Activated naive CD8-positive, alpha-beta T cell treated with anti-CD3 and anti-CD28 coated beads for 36 hours (primary cell): ENCODE measurements at places on chromosomes 5 and 9.

- no peak for DNase-seq
Observed at GRCh38 chr9:114083666-114084065, 5.6 kb upstream of the AMBP start.

DNA sequence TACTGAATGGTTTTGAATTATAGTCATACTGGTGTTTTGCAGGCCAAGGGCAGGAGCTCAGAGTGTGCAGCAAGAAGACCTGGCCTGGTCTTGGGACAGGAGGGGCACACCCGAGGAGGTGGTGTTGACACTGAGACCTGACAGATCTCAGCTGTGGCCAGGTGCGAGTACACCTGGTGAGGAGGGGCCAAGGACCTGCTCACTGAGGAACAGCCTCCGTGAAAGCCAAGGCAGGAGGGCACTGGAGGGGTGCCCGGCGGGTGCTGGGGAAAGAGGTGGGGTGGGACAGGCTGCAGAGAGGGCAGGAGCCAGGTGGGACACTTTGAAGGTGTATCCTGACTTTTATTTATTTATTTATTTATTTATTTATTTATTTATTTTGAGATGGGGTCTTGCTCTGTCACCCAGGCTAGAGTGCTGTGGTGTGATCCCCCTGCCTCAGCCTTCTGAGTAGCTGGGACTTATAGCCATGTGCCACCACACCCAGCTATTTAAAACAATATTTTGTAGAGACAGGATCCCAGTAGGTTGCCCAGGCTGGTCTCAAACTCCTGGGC, 23.3 kb upstream of the LAMC3 start:
- no peak for DNase-seq

GRCh38 chr5:147854894-147855773, 23.4 kb upstream of the SCGB3A2 start:
- DNase-seq, result no peak

DNA sequence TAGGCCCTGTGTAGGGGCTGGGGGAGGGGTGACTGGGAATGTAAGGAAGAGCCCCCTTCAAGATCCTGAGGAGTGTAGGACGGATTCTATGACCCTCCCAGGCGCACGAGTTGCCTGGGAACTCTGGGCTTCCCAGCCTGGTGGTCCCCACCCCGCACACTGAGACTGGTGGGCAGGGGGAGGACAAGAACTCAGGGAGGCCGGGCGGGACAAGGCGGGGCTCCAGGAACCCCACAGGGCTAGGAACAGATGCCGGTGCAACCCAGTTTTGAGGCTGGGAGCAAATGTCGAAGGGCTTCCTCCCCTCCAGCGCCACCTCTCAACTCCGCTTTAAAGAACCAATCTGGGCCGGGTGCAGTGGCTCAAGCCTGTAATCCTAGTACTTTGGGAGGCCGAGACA, 1.3 kb upstream of the VDAC1 start:
- DNase-seq, result no peak

GRCh38 chr9:125831616-125832015, 84.4 kb downstream of the PBX3 start:
- DNase-seq, result no peak

- no peak for DNase-seq
Observed at GRCh38 chr5:137727623-137728022, 8.3 kb downstream of the KLHL3 start.

DNA sequence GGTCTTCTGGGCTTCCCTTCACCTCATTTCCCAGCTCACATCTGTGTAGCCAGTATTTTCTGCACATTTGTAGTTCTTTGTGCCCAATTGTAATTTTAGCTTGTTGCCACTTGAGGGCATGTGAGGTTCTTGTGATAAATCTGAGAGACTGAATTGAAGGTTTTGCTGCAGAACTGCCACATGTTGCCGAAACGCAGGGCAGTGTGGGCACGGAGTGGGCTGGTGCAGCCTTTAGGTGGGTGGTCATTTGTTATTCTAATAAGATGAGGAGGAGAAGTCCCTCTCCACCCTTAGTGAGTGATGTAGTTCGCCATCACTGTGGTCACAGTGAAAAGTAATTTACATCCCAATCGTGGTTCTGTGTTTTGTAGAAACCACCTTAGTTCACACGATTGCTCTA, 21.2 kb downstream of the OTULIN start:
- peak; percentile 62 for DNase-seq

- DNase-seq, result no peak
Observed at GRCh38 chr5:122493091-122494021, 181.3 kb downstream of the SNCAIP start.

- peak; percentile 72 for DNase-seq
Observed at GRCh38 chr9:135887585-135888050, 19.7 kb downstream of the CAMSAP1 start.

- no peak for DNase-seq
Observed at GRCh38 chr9:23120630-23121029, 674.0 kb downstream of the DMRTA1 start.

- no peak for DNase-seq
Observed at GRCh38 chr9:90301277-90301653, 341.4 kb downstream of the DIRAS2 start.

- DNase-seq, result no peak
Observed at GRCh38 chr9:113600023-113600823, 136.7 kb downstream of the RGS3 start.

GRCh38 chr5:136055612-136056309, 27.0 kb downstream of the TGFBI start:
- no peak for DNase-seq

DNA sequence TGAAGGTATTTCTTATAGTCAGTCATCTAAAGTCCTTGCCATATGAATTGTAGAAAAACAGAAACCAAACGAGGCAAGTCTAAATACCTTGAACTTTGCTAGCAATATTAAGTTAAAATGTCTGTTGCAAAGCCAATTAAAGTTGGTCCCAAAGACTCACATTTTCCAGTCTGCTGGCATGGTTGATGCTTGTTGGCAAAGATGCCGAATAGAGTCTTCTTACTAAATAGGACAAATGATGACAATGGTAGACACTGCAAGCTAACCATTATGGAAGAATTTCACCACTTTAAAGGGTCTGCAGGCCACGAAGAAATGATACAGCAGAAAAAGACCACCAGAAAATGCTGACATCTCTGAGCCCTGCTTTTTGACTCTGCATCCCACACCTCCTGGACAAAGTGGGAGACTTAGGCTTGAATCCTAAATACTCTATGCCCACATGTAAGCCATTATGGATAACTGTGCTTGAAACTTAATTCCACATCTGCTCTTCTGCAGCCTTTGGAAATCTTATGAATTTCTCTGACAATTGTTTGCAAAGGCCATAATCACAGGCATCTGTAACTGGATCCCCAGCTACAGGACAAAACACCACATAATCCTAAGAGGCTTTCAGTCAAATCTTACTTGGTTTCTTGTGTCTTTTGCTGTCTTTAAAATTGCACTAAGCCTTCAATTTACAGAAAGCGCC, 61.3 kb downstream of the LHFPL2 start:
- no peak for DNase-seq

GRCh38 chr9:112033237-112034215, 136.9 kb downstream of the UGCG start:
- no peak for DNase-seq

DNA sequence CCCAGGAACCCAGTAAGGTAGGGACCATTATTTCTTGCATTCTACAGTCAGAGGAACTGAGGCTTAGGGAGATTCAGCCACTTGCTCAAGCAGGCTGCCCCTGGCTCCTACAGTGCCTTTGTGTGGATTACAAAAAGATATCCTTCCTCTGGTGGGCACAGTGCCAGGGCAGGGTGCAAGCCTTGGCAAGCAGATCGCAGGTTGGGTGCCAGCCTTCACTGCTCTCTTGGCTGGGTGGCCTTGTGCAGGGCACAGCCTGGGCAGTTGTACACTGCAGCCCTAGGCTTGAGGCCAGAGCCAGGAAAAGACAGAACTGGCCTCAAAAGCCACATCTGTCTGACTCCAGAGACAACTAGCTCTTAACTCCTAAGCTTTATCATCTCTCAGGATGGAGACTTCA, 15.0 kb downstream of the DOCK2 start:
- no peak for DNase-seq

DNA sequence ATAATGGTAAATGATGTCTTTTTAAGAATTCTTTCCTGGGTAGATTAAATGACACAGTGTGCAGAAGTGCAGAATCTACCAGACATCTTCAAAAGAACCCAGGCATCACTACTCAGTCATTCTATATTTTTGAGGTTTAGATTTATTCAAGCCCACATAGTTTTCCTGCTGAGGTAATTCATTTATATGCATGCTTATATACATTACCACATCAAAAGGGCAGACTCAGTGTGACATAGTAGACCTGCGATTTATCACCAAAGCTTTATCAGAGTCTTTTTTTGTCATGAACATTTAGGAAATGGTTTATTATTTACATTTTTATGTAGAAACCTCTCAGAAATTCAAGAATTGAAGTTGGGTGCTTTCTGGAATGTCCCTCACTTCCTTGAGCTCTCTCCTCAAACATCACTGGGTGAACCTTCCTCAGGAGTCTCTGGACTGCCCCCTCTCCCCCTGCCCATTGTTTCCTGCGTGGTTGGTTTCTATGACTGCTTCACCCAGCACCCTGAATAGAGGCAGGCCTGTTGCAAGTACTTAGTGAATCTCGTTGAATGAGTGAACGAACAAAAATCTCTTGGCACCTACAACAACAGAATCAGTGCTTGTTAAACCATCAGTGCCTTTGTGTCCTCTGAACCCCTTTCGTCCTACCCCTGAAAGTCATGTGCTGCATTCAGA, 42.5 kb downstream of the ADAMTS16 start:
- no peak for DNase-seq

GRCh38 chr5:62100201-62100600, 205.8 kb upstream of the KIF2A start:
- no peak for DNase-seq

DNA sequence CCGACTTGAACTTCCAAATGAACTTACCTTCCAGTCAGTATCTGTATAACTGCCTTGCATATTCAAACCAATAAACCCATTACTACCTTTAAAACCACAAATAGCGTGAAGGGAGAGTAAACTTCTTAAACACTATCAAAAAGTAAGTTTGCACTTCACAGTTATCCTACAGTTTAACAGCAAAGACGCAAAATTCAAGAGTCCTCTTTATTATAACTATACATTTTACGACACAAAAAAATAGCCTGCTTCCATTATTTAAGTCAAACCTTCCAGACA, 1.8 kb downstream of the PTBP3 start:
- no peak for DNase-seq

GRCh38 chr5:41708604-41708940, 161.7 kb downstream of the OXCT1 start:
- no peak for DNase-seq

- no peak for DNase-seq
Observed at GRCh38 chr9:295576-295975, 80.9 kb downstream of the DOCK8 start.

DNA sequence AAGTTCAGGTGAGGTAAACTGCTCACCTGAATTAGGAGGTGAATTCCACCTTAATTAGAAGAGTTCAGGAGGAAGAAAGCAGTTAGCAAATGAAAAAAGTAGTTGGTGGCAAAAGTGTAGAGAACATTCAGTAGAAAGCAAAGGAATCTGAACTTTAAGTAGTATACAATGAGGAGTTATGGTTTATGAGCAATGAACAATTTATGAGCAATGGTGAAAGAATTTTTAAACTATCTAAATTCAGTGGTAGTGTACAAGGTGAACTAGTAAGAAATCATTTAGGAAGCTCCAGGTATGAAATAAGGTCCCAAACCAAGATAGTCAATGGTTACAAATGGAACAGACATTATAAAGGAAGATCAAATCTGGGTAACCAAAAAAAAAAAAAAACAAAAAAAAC, 3.1 kb downstream of the CETN3 start:
- no peak for DNase-seq

DNA sequence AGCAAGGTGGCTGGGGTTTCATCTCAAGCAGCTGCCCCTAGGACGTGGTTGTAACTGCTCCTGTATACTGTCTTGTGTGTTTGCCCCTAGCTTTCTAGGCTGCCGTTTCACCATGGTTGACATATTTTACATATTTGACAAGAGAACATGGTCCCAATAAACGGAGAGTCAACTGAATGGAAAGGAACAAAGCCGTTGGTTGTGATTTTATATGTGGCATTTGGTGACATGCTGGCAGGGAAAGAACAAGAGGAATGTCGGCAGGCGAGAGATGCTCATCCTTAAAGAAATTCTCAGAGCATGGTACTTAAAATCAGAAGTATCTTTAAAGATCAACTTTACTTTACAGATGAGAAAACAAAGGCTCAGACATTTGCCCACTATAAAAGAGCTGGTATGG, 11.8 kb downstream of the ZNF366 start:
- DNase-seq, result no peak

DNA sequence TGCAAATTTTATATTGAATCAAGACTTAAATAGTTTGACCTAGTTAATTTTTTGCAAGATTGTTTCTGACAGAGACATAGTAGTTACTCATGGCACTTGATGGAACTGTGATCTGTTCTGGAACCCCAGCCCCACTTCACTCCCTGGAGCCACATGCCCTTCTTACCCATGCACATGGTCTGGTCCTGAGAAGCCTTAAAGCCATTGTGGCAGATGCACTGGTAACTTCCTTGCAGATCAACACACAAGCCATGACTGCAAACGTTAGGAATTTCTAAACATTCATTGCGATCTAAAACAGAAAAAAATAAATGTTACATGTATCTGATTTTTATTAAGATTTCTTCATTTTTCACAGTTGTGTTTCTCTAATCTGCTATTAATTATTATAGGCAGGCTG, 221.2 kb downstream of the SLC12A2 start:
- no peak for DNase-seq

- no peak for DNase-seq
Observed at GRCh38 chr9:21506626-21507482, 24.7 kb upstream of the IFNE start.

DNA sequence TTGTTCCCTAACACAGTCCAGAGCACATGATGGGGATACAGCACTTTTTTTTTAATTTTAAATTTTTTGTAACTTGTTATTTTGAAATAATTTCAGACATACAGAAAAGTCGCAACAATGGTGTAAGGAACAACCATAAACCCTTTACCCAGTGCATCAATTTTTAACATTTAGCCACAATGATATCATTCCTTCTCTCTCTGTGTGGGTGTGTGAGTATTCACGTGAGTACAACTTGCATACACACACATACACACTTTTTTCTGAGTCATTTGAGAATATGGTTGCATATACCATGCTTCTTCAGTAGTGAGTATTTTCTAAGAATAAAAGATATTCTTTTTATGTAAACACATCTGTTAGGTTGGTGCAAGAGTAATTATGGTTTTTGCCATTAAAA, 135.2 kb downstream of the ARHGAP26 start:
- DNase-seq, result no peak

GRCh38 chr5:29795096-29795652, 1398.3 kb upstream of the CDH6 start:
- DNase-seq, result no peak

DNA sequence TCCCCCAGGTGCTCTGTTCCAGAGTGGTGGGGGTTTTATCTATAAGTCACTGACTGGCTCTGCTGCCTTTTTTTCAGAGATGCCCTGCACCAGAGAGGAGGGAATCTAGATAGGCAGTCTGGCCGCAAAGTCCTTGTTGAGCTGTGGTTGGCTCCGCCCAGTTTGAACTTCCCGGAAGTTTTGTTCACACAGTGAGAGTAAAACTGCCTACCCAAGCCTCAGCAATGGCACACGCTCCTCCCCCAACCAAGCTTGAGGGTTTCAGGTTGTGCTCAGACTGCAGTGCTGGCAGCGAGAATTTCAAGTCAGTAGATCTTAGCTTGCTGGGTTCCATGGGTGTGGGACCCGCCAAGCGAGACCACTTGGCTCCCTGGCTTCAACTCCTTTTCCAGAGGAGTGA, 1428.6 kb downstream of the MAT2B start:
- no peak for DNase-seq

GRCh38 chr5:86968301-86968753, 299.4 kb upstream of the RASA1 start:
- no peak for DNase-seq
